ENCODE measurements at places on chromosomes 2 and 18. TPM values are rescaled to one million over a fixed set of nuclear protein-coding genes. Genes with fewer than 3 reads are reported as not detected.

GRCh38 chr18:79597831-79598632 lies 81.6 kb upstream of the CTDP1 start:
- no peak for DNase-seq

DNA sequence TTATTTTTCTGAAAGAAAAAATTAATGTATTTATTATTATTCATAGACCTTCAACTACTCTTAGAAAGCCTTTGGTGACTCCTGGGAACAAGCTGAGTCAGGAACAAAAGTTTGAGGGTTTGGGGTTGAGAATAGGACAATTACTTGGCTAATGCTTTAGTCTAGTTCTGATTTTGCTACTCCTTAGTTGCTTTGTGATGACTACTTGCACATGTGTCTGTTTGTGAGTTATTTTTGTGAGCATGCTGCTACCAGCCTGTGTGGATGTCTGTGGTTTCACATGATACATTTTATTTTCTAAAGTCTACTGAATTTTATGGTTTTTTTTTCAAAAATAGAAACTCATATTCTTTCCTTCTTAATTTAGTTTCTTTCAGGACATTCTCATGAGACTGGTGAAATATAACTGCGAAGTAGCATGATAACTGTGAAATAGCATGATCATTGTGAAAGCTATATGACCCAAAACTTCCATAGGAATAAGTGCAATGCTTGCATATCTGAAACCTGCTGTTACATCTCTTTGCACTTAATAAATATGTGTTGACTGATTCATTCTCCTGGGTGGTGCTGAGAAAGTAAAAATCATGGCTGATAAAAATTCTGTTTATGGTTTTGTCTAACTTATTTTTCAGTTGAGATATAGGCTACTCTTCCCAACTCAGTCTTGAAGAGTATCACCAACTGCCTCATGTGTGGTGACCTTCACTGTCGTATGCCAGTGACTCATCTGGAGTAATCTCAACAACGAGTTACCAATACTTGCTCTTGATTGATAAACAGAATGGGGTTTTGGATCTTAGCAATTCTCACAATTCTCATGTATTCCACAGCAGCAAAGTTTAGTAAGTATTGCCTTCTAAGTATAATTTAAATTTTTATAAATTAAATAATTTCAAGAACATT lies 17.9 kb upstream of the IL18R1 start:
- no peak for DNase-seq

DNA sequence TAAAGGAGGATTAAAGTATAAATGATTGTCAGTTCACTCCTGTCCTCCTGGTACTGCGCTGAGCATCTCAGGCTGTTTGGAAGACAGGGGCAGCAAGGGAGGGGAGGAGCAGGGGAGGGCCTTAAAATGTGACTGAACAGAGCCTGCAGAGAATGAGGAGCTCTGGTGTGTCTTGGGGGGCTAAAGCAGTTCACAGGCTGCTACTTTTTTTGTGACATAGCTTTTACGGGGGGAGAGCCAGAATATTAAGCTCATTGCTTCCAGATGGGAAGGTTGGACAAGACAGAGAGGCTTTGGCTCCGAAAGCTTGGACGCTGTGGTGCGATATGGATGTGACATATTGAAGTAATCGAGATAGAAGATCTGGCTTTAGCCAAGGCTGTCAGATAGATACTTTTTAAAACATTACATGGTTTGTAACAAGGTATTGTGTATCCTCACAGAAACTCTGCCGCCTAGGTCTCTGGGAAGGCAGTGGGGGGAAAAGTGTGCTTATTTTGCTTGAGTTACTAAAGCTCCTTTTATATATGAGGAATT lies 40.5 kb downstream of the RDH14 start:
- DNase-seq, result no peak

Gene BMP10
- total RNA-seq, result not detected

Gene APCDD1
- total RNA-seq, result not detected

Gene ARHGAP15
- total RNA-seq, result 26.5 TPM

Data from activated T-cell treated with anti-CD3 and anti-CD28 coated beads, Interleukin-2, amount 50 U/mL, for 4 hours (primary cell).